DND-41 (cell line): ENCODE measurements at places on chromosomes 4 and X.

GRCh38 chr4:74376888-74377483, 12.0 kb downstream of the EREG start:
- H3K27me3 ChIP-seq = peaks cover 3% of the 10 kb centered on the region
- H3K4me3 ChIP-seq = no peak overlapping the region
- no peak for DNase-seq
- no peaks in the 10 kb centered on the region for H3K4me1 ChIP-seq

DNA sequence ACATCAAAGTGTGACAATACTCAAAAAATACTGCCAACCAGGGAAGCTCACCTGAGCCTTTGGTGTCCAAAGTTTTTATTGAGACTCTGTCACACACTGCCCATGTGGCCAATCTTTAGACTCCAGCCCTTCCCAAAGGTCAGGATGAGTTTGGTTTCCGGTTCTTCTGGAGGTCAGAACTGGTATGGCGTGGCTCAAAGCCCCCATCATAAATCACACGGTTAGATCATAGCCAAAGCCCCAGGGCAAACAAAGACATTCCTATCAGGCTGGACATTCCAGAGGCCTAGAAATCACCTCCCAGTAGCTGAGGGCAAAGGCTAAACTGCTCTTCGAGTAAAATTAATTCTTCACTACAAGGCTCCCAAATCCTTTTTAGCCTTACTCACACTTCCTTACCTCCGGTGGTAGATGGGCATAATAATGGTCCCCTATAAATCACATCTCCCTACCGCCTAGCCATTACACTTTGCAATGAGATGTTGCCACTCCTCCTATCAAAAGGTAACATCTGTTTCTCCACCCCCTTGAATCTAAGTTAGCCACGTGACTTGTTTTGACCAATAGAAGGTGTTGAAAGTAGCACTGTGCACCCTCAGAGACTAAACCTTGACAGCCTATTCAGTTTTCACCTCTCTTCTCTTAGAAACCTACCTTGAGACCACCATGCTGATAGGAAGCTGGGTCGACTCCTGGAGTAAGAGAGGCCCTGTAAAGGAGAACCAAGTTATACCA, 137.8 kb upstream of the DUSP21 start:
- no peaks in the 10 kb centered on the region for H3K27me3 ChIP-seq
- no peaks in the 10 kb centered on the region for H3K4me1 ChIP-seq
- no peak for DNase-seq
- H3K36me3 ChIP-seq = no peaks in the 10 kb centered on the region
- H3K27ac ChIP-seq = no peak overlapping the region
- H3K4me3 ChIP-seq = no peak overlapping the region

DNA sequence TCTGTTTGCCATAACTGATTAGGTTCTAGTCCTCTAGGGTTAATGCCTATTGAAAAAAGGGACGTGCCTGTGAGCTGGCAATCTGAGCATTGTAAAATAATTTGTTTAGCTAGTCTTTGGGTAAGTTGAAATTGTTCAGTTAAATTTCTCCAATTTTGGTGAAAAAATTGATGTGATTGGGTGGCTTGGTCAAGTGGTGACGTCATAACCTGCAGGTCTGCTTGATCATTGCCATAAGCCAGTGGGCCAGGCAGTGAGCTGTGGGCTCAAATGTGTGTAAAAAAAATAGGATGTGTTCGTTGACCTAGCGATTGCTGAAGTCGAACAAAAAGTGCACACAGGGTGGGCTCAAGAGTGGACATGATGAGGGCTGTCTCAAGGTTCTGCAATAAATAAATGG, 193.3 kb downstream of the ZC4H2 start:
- H3K4me1 ChIP-seq = no peaks in the 10 kb centered on the region
- H3K27ac ChIP-seq = no peak overlapping the region
- no peaks in the 10 kb centered on the region for H3K36me3 ChIP-seq
- H3K4me3 ChIP-seq = no peak overlapping the region
- DNase-seq = no peak

GRCh38 chr4:156615066-156615531, 356.5 kb downstream of the PDGFC start:
- H3K27ac ChIP-seq = no peak overlapping the region
- no peaks in the 10 kb centered on the region for H3K4me1 ChIP-seq
- no peak overlapping the region for H3K4me3 ChIP-seq
- H3K27me3 ChIP-seq = no peaks in the 10 kb centered on the region

DNA sequence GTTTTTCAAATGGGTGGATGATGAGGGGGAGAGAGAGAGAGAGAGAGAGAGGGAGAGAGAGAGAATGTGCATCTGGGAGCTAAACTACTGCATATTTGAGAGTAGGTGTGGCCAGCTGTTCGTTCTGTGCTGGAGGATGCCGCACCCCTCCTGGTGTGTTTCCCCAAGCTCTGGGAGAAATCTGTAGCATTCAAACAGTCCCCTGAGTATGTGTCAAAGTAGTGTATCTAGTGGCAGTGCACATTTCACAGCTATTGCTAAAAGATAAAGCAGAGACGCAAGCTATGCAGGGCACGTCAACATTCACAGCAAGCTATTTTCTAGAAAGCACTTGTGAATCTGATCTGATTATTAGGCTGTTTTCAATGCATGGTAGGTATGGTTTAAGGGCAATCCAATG, 83.5 kb upstream of the LIMCH1 start:
- peaks cover 2% of the 10 kb centered on the region for H3K27me3 ChIP-seq
- no peak overlapping the region for H3K4me3 ChIP-seq
- no peak overlapping the region for H3K27ac ChIP-seq
- H3K4me1 ChIP-seq = no peaks in the 10 kb centered on the region

- H3K4me3 ChIP-seq = no peak overlapping the region
- H3K27ac ChIP-seq = no peak overlapping the region
- H3K4me1 ChIP-seq = no peaks in the 10 kb centered on the region
- H3K27me3 ChIP-seq = no peaks in the 10 kb centered on the region
- no peaks in the 10 kb centered on the region for H3K36me3 ChIP-seq
These were observed 86.0 kb upstream of the GALNTL6 start for GRCh38 chr4:171727185-171727584.

- H3K4me1 ChIP-seq = no peaks in the 10 kb centered on the region
- no peaks in the 10 kb centered on the region for H3K27me3 ChIP-seq
- no peak for DNase-seq
These were observed 24.3 kb upstream of the GPR34 start for GRCh38 chrX:41664375-41664901.

DNA sequence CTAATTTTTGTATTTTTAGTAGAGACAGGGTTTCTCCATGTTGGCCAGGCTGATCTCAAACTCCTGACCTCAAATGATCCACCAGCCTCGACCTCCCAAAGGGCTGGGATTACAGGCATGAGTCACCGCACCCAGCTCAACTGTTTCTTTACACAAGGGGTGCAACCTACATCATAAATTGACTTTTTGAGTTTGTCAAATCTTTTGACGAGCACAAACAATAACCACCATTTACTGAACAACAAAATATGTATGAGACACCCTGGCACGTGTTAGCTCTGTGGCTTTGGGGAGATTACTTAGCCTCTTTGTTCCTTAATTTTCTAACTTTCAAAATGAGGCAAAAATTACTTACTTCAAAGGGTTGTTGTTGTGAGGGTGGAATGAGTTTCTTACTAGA, 23.5 kb upstream of the SLC34A2 start:
- no peak overlapping the region for H3K4me3 ChIP-seq
- no peaks in the 10 kb centered on the region for H3K27me3 ChIP-seq
- no peaks in the 10 kb centered on the region for H3K36me3 ChIP-seq
- H3K4me1 ChIP-seq = no peaks in the 10 kb centered on the region
- DNase-seq = no peak

DNA sequence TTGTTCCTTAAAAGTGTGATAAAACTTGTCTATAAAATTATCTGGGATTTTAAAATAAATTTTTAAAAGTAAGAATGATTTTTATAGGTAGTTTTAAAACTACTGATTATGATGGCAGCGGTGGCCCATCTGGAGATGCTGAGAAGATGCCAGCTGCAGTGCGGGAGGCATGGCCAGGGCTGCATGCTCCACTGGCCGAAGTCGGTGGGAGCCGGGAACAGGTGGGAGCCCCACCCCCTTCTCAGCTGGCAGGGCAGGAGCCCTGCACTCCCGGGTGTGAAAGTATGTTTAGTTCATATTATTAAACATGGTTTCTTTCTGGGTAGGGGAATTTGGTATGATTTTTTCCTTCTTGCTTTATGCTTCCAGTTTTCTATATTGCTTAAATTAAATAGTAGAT, 63.8 kb downstream of the CORIN start:
- H3K27me3 ChIP-seq = no peaks in the 10 kb centered on the region
- H3K4me1 ChIP-seq = no peaks in the 10 kb centered on the region
- no peaks in the 10 kb centered on the region for H3K36me3 ChIP-seq
- DNase-seq = no peak
- H3K27ac ChIP-seq = no peak overlapping the region

DNA sequence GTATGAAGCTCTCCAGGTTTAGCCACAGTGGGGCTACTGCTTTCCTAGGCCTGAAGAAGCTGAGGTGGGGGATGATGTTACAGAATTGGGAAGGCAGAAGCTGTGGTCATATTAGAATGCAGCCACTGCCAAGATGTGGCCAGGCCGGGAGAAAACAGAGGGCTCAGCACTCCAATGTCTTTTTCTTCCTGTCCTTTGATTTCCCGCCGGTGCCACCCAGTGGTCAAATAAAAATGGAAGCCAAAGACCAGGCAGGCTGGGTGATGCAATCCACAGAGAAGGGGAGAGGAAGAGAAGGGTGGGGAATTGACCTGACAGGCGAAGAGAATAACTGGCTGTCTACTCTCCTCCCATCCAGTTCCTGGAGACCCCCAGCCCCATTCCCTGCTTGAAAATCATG, 94.9 kb upstream of the SHISA3 start:
- no peaks in the 10 kb centered on the region for H3K4me1 ChIP-seq
- H3K36me3 ChIP-seq = no peaks in the 10 kb centered on the region
- peaks cover 4% of the 10 kb centered on the region for H3K27me3 ChIP-seq
- no peak overlapping the region for H3K27ac ChIP-seq

- no peak for DNase-seq
- H3K36me3 ChIP-seq = no peaks in the 10 kb centered on the region
- no peak overlapping the region for H3K4me3 ChIP-seq
- H3K27me3 ChIP-seq = no peaks in the 10 kb centered on the region
- no peaks in the 10 kb centered on the region for H3K4me1 ChIP-seq
These were observed 49.5 kb upstream of the CBR4 start for GRCh38 chr4:169059306-169060211.

GRCh38 chr4:173489514-173489913, 40.5 kb downstream of the HAND2 start:
- no peaks in the 10 kb centered on the region for H3K27me3 ChIP-seq
- no peaks in the 10 kb centered on the region for H3K36me3 ChIP-seq
- no peak overlapping the region for H3K27ac ChIP-seq
- peaks cover 19% of the 10 kb centered on the region for H3K4me1 ChIP-seq

GRCh38 chr4:153909672-153910071, 120.8 kb upstream of the SFRP2 start:
- no peaks in the 10 kb centered on the region for H3K36me3 ChIP-seq
- 0 out of 2 replicates have a peak, but pooled peaks cover 6% of the 10 kb centered on the region for H3K4me1 ChIP-seq
- no peak for DNase-seq
- no peak overlapping the region for H3K4me3 ChIP-seq

- H3K27ac ChIP-seq = no peak overlapping the region
- H3K4me3 ChIP-seq = no peak overlapping the region
- no peaks in the 10 kb centered on the region for H3K27me3 ChIP-seq
- no peaks in the 10 kb centered on the region for H3K4me1 ChIP-seq
These were observed 34.4 kb upstream of the TBL1X start for GRCh38 chrX:9430346-9430921.

DNA sequence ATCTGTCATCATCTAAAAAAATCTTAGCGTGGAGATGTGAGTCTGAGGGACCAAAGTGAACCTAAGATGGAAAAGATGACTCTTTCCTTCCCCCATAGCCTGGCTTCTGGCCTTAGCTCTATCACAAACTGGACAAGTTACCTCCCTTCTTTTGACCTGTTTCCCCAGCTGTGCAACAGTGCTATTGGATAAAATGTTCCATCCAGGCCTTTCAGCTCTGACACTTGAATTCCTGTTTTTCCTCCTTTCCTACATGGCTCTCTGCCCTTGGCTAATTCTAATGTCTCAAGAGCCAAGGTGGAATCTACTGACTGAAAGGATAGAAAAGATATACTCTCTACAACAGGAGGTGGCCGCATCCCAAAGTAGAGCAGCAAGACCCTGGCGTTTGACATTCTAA, 84.5 kb upstream of the ARHGEF9 start:
- H3K27me3 ChIP-seq = no peaks in the 10 kb centered on the region
- DNase-seq = no peak
- H3K4me1 ChIP-seq = no peaks in the 10 kb centered on the region

DNA sequence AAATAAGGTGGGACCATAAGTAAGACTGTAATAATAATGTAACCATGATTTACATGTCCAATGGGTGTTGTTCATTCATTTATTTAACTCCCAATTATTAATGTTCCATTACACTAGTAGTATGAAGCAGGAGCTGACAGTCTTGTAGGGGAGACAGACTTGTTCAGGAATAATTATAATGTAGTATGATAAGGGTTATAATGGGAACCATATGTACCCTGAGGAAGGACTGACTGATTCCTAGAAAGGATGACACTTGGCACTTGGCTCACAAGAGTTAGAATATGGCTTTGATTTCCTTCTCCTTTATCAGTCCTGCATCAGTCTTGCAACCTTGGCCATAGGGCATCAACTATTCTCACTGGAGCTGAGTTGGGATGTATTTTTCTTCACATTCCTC, 24.2 kb downstream of the PCDH7 start:
- no peak for DNase-seq
- no peaks in the 10 kb centered on the region for H3K27me3 ChIP-seq
- H3K4me1 ChIP-seq = no peaks in the 10 kb centered on the region
- no peak overlapping the region for H3K4me3 ChIP-seq

DNA sequence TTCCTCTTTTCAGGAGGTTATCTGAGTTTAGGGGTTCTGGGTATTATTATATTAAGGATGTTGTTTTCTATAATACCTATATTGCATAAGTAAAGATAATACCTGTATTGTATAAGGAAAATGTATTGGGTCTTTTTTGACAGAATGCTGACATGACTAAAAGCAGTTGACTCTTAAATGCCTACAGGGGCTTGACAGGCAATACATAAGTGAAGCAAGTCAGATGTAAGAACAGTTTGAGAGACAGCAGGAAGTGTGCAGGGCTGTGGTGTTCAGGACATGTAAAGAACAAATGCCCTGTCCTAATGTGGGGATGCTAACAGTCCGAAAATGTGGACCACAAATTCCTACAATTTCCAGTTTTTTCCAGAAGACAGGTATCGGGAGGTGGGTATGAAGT, 30.2 kb upstream of the NDST3 start:
- H3K27me3 ChIP-seq = no peaks in the 10 kb centered on the region
- no peak for DNase-seq
- H3K4me3 ChIP-seq = no peak overlapping the region
- H3K27ac ChIP-seq = no peak overlapping the region
